B cell (primary cell): ENCODE measurements at places on chromosomes 11 and 22.

GRCh38 chr11:19225581-19225980, 15.2 kb downstream of the E2F8 start:
- H3K36me3 ChIP-seq, result no peaks in the 10 kb centered on the region
- no peak overlapping the region for H3K27ac ChIP-seq
- H3K27me3 ChIP-seq, result no peaks in the 10 kb centered on the region
- no peaks in the 10 kb centered on the region for H3K4me1 ChIP-seq
- DNase-seq, result no peak
- no peak overlapping the region for H3K4me3 ChIP-seq

DNA sequence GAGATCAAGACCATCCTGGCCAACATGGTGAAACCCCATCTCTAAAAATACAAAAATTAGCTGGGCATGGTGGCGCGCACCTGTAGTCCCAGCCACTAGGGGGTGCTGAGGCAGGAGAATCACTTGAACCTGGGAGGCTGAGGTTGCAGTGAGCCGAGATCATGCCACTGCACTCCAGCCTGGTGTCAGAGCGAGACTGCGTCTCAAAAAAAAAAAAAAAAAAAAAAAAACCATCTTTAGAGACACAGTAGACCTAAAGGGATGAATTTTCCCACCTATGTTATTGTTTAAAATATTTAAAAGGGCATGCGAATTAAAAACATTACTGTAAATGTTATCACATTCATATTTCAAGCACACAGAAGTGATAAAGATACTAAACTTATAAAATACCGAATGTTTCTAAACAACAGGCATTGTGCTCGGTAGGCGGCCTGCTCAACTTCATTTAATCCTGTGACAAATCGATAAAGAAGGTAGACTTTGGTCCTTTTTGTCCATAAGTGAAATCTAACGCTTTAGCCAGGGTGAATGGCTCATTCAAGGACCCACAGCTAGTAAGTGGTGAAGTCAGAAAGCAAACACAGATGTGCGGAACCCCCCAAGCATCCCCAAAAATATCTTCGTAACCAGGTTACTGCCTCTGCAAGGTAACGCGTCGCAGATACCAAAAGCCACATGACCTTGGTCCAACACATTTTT, 16.1 kb downstream of the NCAPD3 start:
- no peak overlapping the region for H3K4me3 ChIP-seq
- peaks cover 41% of the 10 kb centered on the region for H3K36me3 ChIP-seq
- DNase-seq, result peak; percentile 60
- H3K4me1 ChIP-seq, result no peaks in the 10 kb centered on the region
- no peaks in the 10 kb centered on the region for H3K27me3 ChIP-seq

- no peaks in the 10 kb centered on the region for H3K36me3 ChIP-seq
- DNase-seq, result no peak
- H3K27me3 ChIP-seq, result no peaks in the 10 kb centered on the region
- H3K4me3 ChIP-seq, result no peak overlapping the region
- no peaks in the 10 kb centered on the region for H3K4me1 ChIP-seq
These were observed 111.5 kb downstream of the PKNOX2 start for GRCh38 chr11:125275905-125276618.

DNA sequence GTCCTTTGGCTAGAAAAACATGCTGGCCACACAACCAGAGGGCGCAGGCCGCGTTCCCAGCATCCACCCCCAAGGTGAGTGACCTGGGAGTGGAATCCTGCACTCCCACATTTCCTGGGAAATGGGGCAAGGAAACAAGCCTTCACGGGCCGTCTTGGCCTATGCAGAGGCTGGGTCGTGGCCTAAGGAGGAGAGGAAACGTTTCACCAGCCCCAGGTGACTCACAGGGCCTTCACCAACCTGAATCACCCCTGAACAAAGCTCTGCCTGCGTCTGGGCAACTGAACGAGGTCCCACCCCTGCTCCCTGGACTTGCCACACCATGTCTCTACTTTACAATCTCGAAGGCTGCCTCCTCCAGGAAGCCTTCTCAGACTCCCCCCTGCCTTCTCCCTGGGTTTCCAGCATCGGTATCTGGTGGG, 13.2 kb downstream of the MYH9 start:
- peaks cover 99% of the 10 kb centered on the region for H3K4me1 ChIP-seq
- H3K27me3 ChIP-seq, result no peaks in the 10 kb centered on the region
- H3K27ac ChIP-seq, result peak overlapping the region; percentile 90
- no peak overlapping the region for H3K4me3 ChIP-seq

- no peak overlapping the region for H3K4me3 ChIP-seq
- H3K27me3 ChIP-seq, result no peaks in the 10 kb centered on the region
- H3K27ac ChIP-seq, result peak overlapping the region; percentile 82
- H3K4me1 ChIP-seq, result peaks cover 31% of the 10 kb centered on the region
- DNase-seq, result no peak
These were observed 63.7 kb downstream of the ETS1 start for GRCh38 chr11:128523641-128524040.
